ENCODE measurements at places on chromosomes 1 and 21.

GRCh38 chr21:18553786-18554185 is 150.2 kb upstream of the TMPRSS15 start:
- DNase-seq: no peak

DNA sequence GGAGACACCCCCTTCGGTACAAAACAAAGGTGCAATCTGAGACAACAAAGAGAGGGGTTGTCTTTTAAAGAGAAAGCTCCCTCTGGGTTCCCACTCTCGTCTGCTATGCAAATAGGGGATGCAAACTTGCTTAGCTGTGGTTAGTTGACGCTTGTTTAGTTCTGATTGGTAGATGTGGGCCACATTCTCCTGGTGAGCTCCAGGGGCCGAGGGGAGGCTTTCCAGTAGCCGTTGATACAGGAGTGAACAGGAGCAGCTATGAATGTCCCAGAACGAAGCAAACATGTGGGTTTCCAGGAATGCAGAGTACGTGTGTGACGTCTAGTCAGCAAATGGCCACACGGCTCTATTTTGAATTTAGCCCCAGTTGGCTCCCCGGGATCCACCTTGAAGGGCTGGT is 14.7 kb downstream of the TFF2 start:
- DNase-seq: no peak

DNA sequence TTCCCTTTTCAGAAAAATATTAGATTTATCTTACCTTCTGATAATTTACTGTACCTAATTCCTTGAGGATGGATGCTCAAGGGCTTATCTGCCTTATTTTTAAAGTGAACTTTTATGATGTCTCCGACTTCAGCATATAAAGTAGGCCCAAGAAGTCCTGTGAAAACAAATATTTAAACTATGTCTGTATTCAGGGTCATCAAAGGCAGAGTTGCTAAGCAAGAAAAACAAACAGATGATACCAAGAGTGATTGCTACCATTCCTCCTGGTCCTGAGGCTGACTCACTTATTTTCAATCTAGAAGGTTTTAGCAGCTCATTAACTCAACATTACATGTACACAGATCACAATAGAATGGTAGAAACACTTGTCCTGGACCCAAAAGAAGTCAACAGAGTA is 14.1 kb downstream of the F5 start:
- DNase-seq: no peak

DNA sequence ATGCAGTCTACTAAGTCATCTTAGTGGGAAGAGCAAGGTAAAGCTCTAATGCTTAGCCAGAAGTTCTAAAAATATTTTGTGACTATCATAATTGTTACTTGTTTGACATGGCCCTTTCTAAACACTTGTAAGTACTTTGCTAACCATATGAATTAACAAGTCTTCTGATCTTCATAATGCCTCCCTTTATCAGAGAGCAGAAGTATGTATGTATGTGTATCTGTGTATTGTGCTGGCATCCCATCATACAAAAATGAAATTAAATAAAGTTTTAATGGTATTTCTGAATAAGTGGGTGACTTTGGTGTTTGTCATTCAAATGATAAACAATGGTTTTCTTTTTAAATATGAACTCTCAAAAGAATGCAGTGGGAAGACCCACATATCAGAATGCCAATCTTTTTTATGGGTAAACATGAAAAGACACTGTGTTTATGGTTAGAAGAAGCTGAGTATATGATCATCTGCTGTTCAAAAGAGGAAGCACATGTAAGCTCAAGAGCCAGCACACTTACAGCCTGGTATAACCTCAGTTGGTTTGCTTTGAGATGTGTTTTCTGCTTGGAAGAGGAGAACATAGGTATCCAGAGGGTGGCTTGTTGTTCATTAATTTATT is 159.6 kb downstream of the CLEC20A start:
- DNase-seq: no peak

DNA sequence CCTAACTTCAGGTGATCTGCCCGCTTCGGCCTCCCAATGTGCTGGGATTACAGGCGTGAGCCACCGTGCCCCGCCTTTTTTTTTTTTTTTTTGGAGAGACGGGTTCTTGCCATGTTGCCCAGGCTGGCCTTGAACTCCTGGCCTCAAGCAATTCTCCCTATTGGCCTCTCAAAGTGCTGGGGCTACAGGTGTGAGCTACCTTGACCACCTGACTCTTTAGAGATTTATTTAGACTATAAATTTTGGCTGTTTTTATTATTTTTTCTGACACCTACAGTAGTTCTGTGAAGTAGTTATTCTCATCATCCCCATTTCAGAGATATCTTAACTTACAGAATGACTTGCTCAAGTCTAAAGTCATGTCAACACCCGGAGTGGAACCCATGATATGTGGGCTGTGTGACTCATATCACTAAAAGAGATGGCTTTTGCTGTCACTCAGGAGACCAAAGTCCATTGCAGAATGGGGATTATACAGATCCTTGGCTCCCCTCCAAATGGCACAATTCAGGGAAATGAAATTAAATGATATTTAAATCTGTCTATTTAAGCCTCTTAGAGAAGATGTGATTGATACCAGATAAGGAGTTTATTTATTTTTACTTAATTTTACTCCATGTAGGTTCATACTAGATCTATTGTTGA is 93.2 kb downstream of the CTH start:
- DNase-seq: no peak

DNA sequence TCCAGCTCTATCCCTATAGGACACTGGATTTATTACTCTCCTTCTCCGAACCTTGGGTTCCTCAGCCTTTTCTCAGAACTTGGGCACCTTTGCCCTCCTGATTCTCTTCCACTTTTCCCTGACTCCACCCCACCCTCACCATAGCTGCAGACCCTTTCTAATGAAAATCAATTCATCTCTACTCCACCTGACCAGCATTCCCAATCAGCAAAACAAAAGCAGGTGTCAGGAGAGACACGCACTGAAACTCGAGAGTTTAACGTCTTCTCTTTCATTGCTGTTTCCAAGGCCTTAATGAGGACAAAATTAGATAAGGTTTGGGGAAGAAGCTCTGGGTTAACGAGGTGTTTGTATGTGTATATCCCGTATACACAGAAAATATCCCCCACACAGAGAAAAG is 208.8 kb downstream of the PLPP3 start:
- DNase-seq: no peak

GRCh38 chr21:44712203-44713028 is 1.0 kb upstream of the TSPEAR start:
- DNase-seq: no peak

GRCh38 chr1:36673202-36673601 is 190.5 kb upstream of the CSF3R start:
- no peak for DNase-seq

DNA sequence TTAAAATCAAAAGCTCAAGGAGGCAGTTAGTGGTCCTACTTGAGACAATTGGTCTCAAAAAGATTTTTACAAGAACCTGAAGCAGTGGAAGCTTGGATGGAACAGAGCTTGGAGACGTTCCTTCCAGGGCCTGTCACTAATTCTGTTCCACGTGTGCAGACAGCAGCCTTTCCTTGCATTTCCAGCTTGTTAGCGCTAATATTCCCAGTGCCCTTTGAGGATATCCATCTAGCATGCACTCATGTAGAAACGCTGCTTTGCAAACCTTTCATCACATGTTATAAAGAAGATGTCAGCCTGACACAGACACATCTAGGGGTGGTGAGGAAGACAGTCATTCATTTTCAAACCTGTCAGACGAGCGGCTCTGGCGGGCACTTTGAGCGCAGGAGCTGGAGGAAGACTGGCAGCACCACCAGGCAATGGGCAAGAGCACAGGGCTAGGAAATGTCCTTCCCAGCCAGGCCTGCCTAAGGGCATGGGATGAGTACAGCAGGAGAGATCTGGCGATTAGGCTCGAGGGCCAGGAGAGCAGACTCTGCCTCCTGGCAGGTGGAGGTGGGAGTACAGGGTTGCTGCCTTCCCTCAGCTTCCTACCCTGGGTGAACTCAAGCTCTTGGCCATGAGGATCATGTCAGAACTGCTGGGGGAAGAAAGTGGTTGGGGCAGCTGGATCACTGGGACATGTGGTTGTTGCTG is 55.5 kb downstream of the CASQ2 start:
- no peak for DNase-seq

DNA sequence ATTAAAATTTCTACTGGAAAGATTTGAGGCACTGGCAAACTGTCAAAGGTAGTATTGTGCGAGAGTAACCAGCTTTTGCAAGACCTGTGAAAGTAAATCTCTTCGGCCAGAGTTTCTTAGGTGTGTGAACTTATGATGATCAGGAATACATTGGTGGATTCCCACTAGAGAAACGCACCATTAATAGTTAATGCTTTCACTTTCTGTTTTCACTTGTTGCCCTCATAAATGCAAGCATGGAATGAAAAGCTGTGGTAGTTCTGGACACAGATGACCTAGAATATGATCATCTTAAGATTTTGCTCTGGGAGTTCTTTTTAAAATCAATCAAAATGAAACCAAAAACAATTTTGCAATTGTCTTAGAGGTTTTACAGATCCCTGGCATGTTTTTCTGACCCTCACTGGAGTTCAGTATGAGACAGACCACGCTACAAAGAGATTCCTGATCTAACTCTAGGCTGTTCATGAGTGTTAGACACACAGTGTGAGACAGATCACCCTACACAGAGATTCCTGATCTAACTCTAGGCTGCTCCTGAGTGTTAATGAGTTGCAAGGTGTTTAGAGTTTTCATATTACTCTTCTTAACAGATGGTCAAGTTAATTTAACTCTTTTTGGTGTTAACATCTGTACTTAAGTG is 98.8 kb downstream of the SDCCAG8 start:
- no peak for DNase-seq

GRCh38 chr1:223709598-223709997 is 2.7 kb upstream of the CAPN2 start:
- DNase-seq: no peak

GRCh38 chr1:200638073-200638472 is 17.5 kb upstream of the KIF14 start:
- DNase-seq: no peak

DNA sequence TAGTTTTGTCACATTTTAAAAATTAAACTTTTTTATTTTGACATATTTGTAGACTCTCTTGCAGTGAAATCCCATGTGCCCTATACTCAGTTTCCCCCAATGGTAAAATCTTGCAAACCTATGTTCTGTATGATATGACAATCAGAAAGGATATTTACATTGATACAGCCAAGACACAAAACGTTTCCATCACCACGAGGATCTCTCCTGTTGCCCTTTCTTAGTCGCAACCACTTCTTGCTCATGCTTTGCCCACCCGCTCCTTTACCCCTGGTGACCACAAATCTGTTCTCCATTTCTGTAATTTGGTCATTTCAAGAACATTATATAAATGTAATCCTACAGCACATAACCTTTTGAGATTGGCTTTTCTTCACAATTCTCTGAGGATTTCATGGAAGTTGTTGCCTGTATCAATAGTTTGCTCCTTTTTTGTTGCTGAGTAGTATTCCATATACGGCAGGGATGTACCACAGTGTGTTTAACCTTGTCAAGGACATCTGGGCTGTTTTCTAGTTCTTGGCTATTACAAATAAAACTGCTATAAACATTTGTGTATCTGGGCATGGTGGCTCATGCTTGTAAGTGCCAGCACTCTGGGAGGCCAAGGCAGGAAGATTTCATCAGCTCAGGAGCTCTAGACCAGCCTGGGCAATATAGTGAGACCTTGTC is 14.0 kb upstream of the BATF3 start:
- no peak for DNase-seq

GRCh38 chr1:119771770-119772169 is 3.1 kb upstream of the HMGCS2 start:
- no peak for DNase-seq

DNA sequence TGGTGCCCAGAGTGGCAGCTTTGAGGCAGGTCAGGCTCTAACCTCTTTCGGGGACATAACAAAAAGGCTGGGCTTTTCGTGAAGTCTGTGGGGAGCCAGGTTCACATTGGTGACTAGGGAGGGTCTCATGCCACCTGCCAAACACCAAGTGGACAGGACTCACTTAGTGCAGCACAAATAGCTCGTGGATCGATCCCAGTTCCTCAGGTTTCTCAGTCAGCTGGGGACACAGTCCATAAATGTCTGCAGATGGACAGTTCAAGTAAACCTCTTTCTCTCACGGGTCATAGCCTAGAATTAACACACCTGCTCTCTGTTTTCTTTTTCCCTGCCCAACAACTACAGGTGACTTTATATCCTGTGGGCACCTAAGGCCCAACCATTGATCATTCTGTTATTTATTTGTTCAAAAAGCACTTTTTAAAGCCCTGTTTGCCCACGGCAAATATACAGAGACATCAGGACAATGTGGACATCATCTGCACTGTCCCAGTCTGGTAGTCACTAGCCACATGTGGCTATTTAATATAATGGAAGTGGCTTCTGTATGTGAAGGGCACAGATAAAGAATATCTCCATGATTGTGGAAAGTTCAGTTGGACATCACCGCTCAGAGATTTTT is 53.5 kb downstream of the CAPN2 start:
- DNase-seq: no peak

DNA sequence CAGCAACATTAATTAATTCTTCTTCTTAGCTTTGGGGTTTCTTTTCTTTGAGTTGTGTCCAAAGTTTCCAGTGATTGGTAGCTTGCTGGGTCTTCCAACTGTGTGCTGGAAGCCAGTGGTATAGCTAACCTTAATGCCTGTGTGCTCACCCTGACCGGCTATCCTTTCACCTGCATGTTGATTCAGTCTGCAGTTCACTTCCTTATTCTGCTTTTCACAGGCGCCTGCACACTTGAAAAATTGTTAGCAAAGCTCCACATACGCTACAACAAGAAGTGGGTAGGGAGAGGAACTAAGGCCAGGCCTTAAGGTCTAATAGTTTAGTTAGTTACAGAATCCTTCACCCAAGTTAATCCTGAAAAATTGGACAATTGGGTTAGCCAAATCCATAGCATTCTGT is 35.7 kb downstream of the NCF2 start:
- DNase-seq: no peak

DNA sequence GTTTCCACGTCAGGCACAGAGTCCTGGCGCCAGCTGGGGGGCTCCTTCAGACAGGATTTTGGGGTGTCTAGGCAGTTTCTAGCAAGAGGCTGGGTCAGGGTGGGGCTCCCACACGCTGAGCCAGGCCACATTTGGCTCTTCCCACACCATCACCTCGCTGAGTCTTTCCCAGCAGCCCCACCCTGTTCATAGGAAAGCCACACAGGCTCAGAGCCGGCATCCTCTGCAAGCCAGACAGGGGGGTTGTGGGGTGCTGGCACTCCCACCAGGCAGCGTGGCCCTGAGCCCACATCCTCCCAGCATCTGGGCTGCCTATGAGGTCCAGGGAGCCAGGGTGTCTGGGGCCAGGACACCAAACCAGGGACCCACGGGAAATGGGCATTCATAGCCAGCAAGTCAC is 2.8 kb upstream of the GPR153 start:
- DNase-seq: no peak

GRCh38 chr1:186511761-186512637 is 51.1 kb upstream of the PDC start:
- no peak for DNase-seq
